ENCODE measurements at places on chromosomes 2 and 18. TPM values are rescaled to one million over a fixed set of nuclear protein-coding genes. Genes with fewer than 3 reads are reported as not detected.

SCYGR3 gene
- not detected for total RNA-seq

TUBA4B gene
- total RNA-seq = not detected

REG1B gene
- not detected for total RNA-seq

GCKR gene
- 3.5 TPM for total RNA-seq

FASTKD1 gene
- 9.7 TPM for total RNA-seq

INHBB gene
- total RNA-seq = 0.08 TPM

Measured in smooth muscle cell of the coronary artery (primary cell).